GM10248 (cell line): ENCODE measurements at places on chromosomes 5 and 9.

DNA sequence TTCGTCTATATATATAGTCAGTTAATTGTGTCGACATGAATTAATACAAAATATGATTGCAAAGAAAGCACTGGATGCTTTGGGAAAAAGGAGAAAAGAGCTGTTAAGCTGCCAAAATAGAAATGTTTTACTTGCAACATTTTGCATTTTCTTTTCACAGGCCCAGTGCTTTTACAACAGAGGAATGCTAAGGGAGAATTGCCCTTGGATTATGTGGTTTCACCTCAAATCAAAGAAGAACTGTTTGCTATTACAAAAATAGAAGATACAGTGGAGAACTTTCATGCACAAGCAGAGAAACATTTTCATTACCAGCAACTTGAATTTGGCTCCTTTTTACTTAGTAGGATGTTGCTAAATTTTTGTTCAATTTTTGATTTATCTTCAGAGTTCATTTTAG is 76.2 kb downstream of the SLF1 start:
- DNase-seq: no peak

DNA sequence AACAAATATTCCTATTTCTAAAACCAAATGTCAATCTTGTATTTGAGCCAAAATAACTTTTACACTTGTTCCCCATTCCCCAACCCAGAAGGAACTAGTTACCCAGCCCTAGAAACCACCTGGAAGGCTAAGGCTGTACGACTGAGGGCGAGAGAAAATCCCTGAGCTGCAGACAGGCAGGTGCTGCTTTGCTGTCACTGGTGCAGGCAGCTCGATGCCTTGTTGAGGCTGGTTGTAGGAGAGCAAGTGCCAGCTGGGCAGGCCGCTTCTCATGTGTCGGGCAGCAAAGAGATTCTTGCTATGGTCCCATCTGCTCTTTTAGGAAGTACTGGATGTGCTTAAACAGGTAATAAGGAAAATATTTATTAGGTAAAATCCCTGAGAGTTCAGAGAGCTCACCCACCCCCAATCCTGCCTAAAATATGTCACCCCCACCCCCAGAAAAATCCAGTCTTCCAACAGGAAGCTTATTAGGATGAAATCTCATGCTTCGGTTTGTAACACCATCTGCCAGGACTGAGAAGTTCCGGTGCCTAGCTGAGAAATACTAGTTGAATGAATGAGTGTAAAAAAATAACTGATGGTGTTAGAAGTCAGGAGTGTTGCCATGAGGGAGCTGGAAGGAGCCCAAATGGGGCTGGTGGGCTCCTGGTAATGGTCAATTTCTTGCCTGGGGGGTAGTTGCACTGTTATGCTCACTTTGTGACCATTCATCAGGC is 91.1 kb upstream of the DMRT1 start:
- no peak for DNase-seq

- no peak for DNase-seq
Observed at GRCh38 chr5:72510610-72511181, 3.5 kb upstream of the ZNF366 start.

DNA sequence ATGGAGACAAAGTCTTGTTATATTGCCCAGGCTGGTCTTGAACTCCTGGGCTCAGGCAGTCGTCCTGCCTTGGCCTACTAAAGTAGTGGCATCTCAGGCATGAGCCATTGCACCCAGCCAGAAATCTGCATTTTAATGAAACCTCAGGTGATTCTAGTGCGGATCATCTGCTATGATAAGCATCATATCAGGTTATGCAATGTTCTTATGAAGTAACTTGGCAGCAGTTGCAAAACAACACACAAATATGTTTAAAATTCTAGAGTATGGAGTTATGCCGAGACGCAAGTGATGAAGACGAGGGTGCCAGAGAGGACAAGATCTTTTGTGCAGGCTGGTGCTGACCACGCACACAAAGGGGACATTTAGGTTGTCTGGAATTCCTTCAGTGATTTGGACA is 153.2 kb upstream of the MEF2C start:
- no peak for DNase-seq

- DNase-seq: peak; percentile 72
Observed at GRCh38 chr9:91193658-91194391, 167.9 kb downstream of the AUH start.

DNA sequence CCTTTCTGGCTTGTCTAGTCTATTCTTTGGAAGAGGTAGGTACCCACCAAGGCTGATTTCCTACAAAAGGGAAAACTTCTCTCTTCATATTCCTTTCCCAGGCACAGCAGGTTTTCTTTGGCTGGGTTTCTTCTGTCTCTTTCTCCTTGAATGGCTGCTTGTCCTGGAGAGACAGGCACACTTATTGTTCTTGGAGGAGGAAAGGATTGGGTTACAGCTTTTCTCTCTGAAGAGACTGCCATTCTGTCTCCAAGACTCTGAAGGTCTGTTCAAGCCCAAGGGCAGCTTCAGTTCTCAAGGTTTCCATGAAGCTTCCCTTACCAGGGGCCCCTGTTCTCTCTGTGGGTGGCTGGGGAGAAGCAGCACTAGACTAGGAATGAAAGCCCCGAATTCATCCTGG is 33.9 kb downstream of the ACTBL2 start:
- no peak for DNase-seq

- DNase-seq: no peak
Observed at GRCh38 chr9:83535736-83536135, 2.5 kb downstream of the FRMD3 start.

GRCh38 chr5:142690667-142691066 is 4.8 kb upstream of the FGF1 start:
- DNase-seq: no peak

GRCh38 chr5:73095564-73096238 is 24.7 kb upstream of the TMEM171 start:
- DNase-seq: no peak

DNA sequence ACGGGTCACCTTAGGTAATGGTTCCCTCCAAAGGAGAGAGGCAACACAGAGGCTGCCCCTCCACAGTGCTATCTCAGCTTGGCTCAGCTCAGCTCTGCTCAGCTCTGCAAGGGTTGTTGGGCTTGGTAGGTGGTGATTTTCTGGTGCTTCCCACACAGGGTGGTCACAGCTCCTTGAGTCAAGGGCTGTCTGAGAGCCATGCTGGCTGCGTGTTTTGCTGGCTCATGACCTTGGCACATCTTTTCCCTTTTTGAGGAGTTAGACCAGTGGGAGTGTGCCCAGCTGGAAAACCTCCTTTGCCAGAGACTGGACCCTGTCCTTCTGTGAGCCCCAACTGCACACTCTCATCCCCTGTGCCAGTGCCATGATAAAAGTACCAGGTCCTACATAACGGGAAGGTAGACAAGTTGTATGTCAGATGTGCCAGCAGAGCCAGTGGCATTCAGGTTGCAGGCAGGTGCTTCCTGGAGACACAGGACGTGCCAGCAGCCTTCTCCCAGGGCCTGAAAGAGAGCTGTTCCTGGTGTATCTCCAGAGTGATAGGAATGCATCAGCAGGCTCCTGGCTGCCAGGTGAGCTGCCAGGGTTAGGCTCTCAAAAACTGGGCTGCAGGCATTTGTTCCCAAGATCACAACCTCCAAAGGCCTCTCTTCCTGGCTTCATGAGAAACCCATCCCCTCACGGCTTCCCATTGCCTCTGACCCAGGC is 118.6 kb upstream of the CXCL14 start:
- no peak for DNase-seq

DNA sequence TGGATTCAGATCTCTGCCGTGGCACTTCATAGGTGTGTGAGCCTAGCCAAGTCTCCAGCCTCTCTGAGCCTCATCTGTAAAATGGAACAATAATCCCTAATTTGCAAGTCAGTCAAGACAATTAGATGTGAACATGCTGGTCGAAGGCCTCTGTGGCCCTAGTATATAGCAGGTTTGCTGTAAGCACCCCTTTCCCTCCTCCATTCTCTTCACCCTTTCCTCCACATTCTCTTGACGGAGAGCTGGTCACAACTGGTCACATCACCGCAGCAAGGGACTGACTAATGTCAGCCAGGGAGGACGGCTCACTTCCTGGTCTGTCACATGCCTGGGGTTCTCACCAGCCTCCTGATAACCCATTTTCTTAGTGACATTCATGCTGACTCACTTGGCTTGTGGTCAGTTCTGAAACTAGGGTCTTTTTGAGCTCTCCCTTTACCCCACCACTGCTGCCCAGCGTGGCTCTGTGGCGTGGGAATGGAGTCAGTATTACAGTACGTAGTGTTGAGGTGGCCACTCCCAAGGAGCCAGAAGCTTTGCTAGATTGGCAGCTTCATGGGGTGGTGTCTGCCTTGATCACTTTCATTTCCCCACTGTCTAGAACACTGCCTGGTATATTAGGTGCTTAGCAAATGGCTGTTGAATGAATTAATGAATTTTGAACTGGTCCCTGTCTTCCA is 47.8 kb downstream of the ERGIC1 start:
- peak; percentile 77 for DNase-seq

DNA sequence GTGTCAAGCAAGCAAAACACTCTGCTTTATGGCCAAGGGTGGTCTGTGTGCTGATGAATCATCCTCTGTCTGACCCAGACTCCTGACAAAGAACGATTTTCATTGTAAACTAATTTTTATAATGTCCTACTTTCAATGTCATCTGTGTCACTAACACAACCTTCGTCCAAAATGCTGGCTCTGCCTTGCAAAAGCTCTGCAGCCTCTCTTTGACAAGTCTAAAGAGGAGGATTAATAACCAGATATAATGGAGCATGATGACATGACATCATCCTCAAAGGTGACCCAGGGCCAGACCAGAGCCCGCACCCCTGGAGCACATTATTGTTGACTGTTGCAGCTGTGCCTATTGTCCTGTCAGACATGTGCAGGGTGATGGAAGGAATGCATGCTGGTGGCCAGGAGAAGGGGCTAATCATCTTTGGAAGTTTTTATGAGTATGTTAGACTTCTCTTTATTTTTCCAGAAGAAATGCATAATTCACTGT is 589.4 kb downstream of the NR2F1-AS1 start:
- no peak for DNase-seq

GRCh38 chr9:121122246-121123032 is 47.7 kb downstream of the CNTRL start:
- DNase-seq: no peak

GRCh38 chr5:39015743-39016586 is 58.2 kb downstream of the RICTOR start:
- DNase-seq: no peak

DNA sequence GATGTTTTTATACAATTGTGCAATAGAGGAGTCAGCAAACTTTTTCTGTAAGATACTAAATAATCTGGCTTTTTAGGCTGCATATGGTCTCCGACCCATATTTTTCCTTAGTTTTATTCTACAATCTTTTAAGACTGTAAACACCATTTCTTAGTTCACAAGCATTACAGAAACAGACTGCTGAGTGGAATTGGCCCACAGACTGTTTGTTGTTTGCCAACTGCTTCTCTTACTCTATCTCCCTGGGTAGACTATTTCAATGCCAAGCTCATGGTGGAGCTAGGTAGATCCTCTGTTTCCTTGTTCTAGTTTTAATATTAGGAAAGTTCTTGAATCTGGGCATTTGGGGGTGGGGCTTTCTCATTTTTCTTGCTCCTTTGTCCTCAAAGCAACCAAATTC is 857.6 kb downstream of the TLE1 start:
- no peak for DNase-seq

- no peak for DNase-seq
Observed at GRCh38 chr9:11417782-11418181, 805.0 kb upstream of the PTPRD start.

DNA sequence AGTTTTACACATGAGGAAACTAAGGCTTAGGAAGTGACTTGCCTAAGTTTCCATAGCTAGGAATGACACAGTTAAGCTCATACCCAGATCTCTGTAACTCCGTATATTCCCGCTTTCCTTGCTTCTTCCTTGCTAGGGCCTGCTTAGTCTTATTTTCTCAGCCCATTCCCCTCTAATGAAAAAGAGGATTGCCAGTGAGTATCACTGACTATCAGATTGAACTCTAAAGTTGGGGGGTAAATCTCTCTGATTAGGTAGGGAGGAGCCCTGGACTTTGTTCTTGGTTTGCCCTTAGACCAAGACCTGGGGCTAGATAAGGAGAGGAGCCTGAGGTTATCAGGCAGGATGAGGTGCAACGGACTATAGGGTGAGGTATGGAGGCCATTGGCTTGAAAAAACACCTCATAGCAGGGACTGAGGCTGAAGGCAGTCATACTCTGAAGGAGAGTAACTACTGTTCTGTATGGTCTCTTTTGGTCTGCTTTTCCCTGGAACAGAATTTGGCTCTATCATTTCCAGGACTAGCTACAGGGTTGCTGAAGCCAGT is 2.5 kb downstream of the TRIM32 start:
- no peak for DNase-seq

DNA sequence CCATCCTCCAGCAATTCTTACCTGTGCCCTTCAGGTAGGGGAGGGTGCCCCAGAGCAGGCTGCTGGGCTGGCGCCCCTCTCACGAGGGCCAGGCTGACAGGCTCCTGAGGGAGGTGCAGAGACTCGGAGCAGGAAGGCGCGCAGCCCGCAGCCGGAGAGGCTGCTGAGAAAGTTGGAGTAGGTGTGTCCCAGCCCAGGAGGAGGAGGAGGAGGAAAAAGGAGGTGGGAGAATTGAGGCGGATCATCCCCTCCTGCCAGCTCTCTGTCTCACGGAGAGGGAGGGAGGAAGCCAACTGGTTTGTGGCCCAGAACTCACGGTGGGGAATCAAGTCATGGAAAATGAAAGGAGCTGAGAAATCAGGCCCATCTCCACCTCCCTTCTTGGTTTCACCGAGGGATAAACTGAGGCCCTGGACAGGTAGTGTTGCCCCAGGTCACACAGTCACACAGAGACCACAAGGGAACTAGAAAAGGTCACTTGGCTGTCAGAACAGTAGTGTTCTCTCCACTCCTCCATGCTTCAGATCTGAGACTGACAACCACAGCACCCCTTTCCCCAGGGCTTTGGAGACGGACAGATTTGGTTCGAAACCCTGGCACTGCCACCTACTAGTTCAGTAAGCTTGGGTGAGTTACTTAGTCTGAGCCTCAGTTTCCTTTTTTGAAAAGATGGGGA is at the start of gene FAT2:
Gene FAT2 (minus strand): TSS at position 188 of the 676 bp plus-strand sequence. CDS start 22,400 bp downstream, outside the sequence.
- DNase-seq: no peak

DNA sequence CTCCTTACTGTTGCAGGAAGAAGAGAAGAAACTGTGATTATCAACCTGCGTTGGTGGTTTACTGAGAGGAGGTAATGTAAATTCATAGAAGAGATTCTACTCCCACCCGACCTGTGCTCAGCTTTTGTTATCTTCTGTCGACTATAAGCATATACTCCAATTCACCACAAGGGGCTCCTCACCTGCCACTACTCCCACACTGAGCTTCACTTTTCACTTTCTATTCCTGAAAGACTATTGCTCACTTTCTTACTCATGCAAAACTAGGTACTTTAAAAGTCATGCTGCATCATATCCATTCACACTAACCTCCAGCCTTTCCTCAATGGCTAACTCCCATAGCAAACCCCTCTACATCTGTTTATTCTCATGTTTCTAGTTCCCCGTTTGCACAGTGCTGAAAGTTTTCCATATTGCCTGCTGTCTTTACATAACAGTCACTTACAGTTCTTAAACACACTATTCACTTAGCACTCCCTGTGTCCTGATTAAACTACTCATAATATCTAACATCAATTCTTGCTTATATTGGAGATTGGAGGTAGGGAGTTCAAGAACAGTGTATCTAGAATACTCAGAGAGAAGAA is 1062.6 kb downstream of the NR2F1-AS1 start:
- DNase-seq: peak; percentile 44

GRCh38 chr5:109908366-109908765 is 218.6 kb downstream of the MAN2A1 start:
- DNase-seq: no peak
